ENCODE measurements at places on chromosomes 12 and 14.
A peak's percentile ranks its signal among the peaks of the same experiment; 100 is the strongest.

GRCh38 chr12:120703311-120703942 is 6.8 kb upstream of the UNC119B start:
- no peak for DNase-seq

DNA sequence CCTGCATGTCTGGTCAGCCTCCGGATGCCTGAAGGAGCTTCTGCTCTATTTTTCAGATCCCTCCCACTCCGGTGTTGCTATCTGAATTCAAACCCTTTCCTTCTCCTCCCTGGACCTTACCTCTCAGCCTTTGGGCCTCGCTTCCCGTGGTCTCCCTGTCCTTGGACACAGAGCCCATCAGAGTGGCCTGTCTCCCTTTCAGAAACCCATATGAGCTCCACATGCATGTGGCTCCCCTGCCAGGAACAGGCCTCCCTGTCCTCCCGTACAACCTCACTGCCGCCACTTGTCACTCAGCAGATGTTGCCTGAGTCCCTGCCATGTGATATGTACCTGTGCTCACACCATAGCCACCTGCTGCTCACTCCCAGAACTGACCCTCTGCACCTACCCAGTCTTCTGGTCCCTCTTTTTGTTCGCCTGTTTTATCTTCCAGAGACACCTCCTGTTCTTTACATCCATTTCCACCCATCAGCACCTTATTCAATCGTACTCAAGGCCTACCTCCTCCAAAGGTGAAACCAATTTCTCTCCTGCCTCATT is 182.5 kb downstream of the ZFP36L1 start:
- no peak for DNase-seq

- DNase-seq, result no peak
Measured at GRCh38 chr14:79473651-79474050, 737.7 kb downstream of the DIO2 start.

- DNase-seq, result no peak
Measured at GRCh38 chr12:46958053-46958452, 121.4 kb upstream of the PCED1B start.

DNA sequence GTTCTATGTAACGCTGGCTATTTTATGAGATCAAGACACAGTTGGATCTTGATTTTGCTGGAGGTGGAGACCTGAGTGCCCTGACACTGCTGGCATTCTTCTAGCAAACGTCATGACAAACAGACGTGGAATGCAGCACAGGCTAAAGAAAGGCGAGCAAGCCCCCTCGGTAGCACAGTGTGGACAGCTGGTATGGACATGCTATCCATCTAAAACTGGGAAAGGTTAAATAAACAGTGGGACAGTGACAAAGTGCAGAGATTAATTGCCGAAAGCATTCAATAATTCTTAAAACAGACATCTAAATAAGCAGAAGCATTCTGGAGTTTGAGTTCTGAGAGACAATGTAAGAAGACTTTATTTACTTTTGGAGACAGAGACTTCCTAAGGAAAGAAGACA is 237.2 kb downstream of the FBXL14 start:
- no peak for DNase-seq

DNA sequence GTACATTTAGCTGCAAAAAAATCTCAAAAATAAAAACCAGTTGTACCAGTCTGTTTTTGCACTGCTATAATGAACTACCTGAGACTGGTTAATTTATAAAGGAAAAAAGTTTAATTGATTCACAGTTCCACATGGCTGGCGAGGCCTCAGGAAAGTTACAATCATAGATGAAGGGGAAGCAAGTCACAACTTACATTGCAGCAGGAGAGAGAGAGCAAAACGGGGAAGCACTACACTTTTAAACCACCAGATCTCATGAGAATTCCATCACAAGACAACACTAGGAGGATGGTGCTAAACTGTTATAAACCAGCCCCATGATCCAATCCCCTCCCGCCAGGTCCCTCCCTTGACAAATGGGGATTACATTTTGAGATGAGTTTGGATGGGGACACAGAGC is 186.0 kb downstream of the TMTC3 start:
- no peak for DNase-seq

DNA sequence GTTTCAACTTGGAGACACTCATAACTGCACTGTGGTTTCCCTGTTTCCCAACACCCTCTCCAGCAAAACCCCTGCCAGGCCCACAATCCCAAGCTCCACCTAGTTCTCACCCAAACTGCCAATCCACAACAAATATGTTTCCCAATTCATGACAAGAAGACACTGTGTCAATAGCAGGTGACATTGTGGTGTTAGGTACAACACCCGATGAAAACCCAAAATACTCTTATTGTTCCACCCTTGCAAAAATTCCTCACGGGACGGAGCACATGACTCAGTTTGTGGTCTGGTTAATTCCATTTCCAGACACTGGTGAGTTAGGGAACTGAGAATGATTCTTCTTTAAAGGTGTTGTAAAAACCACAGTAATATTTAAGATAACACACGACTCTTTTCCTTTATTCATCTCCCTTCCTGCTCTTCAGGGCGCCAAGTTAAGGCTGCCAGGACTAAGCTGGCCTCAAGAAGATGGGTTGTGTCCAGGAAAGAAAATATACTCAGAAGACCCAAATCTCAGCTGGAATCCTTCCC is 735.5 kb downstream of the MED13L start:
- DNase-seq, result no peak

DNA sequence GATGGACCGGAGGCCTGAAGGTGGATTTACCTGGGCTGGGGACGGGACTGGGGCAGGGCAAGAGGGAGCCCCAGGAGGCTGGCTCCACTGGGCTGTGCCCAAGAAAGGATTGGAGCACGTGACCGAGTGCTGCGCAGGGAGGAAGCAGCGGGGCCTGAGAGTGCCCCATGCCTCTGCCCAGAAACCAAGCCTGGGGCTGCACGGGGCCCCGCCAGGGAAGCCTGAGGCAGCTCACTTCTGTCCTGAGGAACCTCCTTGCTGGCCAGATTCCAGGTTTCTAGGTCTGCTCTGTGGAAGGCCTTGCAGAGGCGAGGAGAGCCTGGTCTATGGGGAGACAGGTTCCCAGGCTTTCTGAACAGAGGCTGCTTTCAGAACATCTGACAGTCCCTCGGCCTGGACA is 10.4 kb downstream of the NGB start:
- DNase-seq, result no peak

GRCh38 chr12:108618079-108618952 is 15.4 kb downstream of the SELPLG start:
- peak; percentile 89 for DNase-seq

DNA sequence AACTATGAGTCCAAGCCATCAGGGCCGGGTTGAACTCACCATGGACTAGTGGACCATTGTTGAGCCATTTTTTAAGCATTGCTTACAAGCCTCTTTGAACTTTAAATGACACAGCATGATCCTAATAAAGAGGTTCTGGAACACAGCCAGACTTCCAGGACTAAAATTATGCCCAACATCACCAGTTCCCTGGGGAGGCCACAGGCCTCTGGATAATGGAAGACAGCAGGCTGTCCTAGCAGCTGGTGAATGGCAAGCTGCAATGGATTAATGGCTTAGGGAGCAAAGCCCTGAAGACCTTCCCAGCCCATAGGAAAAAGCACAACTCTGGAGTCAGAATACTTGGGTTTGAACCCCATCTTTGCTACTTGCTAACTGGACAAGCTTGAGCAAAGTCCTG is 71.3 kb downstream of the FLRT2 start:
- no peak for DNase-seq

GRCh38 chr12:49707812-49708147 is 575 bp upstream of the FMNL3 start:
- no peak for DNase-seq

- DNase-seq, result no peak
Measured at GRCh38 chr14:20830831-20831230, 28.2 kb upstream of the RNASE1 start.

- DNase-seq, result no peak
Measured at GRCh38 chr14:95835121-95835730, 41.4 kb upstream of the TUNAR start.

GRCh38 chr14:61396279-61396678 is 74.9 kb downstream of the PRKCH start:
- DNase-seq, result no peak

GRCh38 chr12:101698800-101699347 is 1.4 kb downstream of the CHPT1 start:
- no peak for DNase-seq

DNA sequence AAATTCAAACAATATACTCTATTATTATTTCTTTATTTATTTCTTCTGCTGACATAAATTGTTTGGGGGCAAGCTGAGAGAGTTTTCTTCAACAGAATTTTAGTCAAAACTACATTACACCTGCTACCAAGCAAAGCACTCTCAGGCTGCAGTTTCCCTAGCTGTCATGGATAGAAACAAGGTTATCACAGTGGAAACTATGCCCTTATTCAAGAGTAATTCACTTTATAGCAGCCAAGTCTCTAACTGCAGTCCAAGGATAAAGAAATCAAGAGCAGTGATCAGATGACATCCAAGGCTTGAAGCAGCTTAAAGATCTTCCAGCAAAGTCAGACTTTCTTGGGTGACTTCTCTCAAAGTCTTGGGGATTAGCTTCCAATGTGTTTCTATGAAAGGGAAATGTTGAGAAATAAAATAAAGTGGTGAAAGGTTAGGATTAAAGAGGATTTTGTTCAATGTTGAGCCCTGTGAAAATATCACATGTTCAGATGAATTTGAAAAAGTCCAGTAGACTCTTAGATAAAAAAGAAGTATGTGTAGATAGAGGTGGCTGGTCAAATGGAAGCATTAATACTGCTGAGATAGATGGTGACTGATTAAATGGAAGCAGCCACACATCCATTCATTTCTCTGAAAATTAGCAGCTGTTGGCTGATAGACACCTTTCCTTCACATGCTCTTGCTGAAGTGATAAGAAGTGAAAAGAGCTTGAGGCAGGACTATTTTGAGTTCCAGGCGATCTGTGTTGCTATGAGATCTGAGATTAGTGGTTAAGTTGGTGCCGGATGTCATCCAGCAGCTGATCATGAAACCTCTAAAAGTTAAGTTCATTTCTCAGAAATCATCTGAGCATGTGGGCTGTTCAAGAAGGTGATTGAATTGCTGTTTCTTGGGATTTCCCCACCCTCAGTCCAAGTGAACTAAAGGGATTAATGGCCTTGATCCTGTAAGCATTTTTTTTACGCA is 257.8 kb upstream of the BTG1 start:
- DNase-seq, result peak; percentile 36

- DNase-seq, result no peak
Measured at GRCh38 chr14:84085493-84085892, 1444.5 kb upstream of the FLRT2 start.
